ENCODE measurements at places on chromosomes 6 and 20.

DNA sequence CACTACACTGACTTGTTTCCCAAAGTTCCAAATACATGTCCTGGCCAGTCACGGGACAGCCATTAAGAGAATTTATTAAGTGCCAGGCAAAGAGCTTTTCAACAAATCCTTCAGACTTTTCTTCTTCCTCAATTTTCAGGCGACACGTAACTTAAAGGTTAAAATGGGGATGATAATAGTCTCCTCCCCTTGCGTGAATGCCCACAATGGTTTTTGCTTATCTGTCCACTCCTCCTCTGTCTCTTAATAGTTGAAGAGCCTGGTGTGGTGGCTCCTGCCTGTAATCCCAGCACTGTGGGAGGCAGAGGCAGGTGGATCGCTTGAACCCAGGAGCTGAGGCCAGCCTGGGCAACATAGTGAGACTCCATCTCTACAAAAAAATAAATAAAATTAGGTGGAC lies 11.4 kb upstream of the PARD6B start:
- DNase-seq, result no peak

GRCh38 chr6:169990095-169991030 lies 238.9 kb downstream of the ERMARD start:
- peak; percentile 50 for DNase-seq

- DNase-seq, result no peak
Measured at GRCh38 chr6:4736371-4736873, 39.8 kb upstream of the CDYL start.

DNA sequence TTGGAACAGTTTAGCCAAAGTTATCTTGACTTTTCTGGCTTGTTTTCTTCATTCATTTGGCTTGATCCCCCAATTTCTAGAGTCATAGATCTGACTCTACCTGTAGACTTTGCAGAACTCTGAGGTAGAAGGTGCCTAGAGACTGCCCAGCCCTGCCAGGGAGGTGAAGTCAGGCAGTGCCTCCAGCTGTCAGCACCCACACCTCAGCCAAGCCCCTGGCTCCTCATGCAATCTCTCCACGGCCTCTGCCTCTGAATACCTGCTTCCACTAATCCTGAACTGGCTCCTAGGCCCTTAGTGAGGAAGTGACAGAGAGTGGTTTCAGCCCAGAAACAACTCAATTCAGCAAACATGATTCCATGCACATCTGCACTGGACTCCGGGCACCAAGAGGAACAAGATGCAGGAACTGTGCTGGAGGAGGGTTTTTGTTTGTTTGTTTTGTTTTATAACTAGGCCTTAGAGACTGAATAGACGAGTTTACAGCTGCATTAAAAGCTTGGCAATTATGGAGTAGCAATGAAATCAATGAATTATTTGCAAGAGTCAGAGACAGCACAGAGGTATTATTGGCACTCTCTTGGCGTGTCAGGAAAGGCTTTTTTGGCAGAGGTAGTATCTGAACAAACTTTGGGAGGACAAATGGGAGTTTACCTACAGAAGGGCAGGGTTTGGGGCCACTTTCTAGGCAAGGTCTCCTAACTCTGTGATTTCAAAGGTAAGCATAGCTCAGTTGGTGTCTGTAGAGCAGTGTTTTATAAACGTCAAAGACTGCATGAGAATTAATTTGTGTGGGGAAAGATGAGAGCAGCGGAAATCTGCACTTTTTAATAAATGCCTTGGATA lies 25.2 kb downstream of the TGM3 start:
- DNase-seq, result no peak
